ENCODE measurements at places on chromosomes 4 and X. TPM values are rescaled to one million over a fixed set of nuclear protein-coding genes. Genes with fewer than 3 reads are reported as not detected.

The CFI gene
- total RNA-seq: 94.8 TPM

The FGA gene
- total RNA-seq: not detected

GRCh38 chr4:62288808-62289541, 1088.8 kb downstream of the ADGRL3 start:
- DNase-seq: no peak

- no peak for DNase-seq
Observed at GRCh38 chrX:47992095-47992380, 11.8 kb downstream of the ZNF182 start.

The VSIG4 gene
- total RNA-seq: not detected

GRCh38 chr4:113162089-113162488, 112.6 kb downstream of the ANK2 start:
- DNase-seq: no peak

- no peak for DNase-seq
Observed at GRCh38 chr4:20019310-20020015, 232.2 kb upstream of the SLIT2 start.

The RAP1GDS1 gene
- total RNA-seq: 62.3 TPM

The CFAP47 gene
- total RNA-seq: not detected

The ZNF518B gene
- 46.7 TPM for total RNA-seq

DNA sequence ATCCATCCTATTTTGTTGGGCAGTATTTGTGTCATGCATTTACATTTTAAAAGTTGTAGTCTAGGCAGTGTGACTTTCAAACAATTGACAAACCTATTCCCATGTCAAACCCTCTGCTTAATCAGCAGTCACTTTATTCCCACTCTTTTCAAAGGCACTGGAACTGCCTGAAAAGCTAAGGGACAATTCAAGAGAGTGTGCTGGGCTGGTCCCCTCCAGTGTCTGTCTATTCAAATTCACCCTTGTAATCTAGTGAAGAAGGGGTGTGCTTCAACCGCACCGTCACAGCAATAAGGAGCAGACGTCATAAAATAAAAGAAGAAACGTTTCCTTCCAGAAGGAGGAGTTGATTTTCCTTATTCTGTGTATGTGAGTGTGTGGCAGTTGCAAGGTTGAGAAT, 197.0 kb upstream of the MAD2L1 start:
- no peak for DNase-seq

- no peak for DNase-seq
Observed at GRCh38 chr4:103272174-103272573, 74.0 kb upstream of the CENPE start.

- no peak for DNase-seq
Observed at GRCh38 chr4:83208371-83209365, 75.9 kb downstream of the COQ2 start.

- DNase-seq: no peak
Observed at GRCh38 chr4:141130947-141131605, 2.2 kb downstream of the RNF150 start.

DNA sequence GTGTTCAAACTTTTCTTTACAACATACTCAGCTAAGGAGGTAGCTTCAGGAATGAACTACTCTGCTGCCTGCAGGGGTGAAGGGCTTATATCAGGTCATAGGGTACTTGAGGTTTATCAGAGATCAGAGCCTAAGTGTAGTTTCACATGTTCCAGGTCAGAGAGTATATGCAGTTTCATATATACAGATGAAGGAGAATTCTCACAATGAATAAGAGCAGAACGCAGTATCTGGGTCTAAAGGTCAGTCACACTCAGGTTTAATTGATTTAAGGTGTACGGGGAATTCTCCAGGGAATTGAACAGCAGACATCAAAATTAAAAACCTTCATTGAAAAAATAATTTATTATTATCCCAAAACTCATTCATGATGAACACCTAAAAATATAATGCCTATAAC, 700.6 kb downstream of the TECRL start:
- DNase-seq: no peak

- no peak for DNase-seq
Observed at GRCh38 chr4:23516716-23517115, 373.1 kb downstream of the PPARGC1A start.

DNA sequence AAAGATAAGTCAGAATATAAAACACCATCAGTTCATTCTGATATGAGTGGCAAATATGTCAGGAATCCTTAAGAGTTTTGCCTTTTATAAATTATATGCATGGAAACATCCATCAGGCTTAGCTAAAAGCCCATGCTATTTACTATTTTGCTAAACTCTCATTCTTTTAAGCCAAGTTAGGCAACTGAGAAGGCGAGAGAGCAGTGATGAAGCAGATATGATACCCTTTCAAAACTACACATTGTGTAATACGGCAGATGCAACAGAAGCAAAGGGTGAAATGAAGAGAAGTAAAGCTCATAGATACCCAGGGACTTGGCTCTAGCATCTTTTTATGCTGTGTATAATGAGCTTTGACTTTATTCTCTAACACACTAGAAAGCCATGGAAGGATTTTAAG, 95.8 kb downstream of the SLIT2 start:
- no peak for DNase-seq

The GYG2 gene
- total RNA-seq: 0.68 TPM

- DNase-seq: no peak
Observed at GRCh38 chrX:78661836-78662235, 2.7 kb upstream of the RTL3 start.

All from dermis blood vessel endothelial cell (primary cell).